Type B pancreatic cell (in vitro differentiated cells): ENCODE measurements at places on chromosomes 2 and 18.

GRCh38 chr2:113173542-113174375, at the start of gene PSD4:
Gene PSD4, plus strand, starts transcription at chr2:113173971. Its CDS starts 8,486 bp downstream, at chr2:113182457.
- DNase-seq, result no peak

DNA sequence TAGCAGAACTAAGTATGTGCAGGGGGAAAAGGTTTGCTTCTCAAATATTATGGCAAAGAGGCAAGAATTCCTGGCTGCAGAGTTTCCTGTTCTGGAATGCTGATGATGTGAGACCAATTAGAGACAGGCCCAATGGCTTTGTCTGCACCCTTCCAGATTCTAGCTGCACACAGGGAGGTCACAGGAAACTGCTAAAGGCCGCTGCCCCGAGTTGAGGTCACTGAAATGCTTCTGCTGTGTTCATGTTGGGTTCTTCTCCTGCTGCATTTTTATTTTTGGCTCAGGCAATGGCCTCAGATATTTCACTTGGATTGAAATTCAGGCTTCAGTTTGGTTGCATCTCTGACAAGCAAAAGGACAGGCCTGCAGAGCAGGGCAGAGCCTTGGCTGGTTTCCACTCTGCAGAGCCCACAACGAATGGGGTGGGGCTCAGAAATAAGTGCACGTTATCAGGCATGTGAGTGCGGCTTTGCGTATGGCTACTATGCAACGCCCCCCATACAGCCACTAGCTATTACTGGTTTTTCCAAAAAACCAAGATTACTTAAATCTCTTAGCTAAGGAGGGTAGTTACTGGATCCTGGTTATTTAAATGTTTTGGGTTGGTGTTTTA, 66.9 kb upstream of the FZD5 start:
- DNase-seq, result no peak

- DNase-seq, result no peak
Measured at GRCh38 chr2:12008425-12009061, 262.1 kb downstream of the LPIN1 start.

GRCh38 chr18:26082475-26082874, 7.9 kb downstream of the SS18 start:
- DNase-seq, result no peak

GRCh38 chr2:57758686-57759085, 287.9 kb upstream of the VRK2 start:
- no peak for DNase-seq

- DNase-seq, result no peak
Measured at GRCh38 chr2:199777916-199778315, 73.1 kb downstream of the FTCDNL1 start.
